Hippocampal formation (tissue), 2 donors: ENCODE measurements at places on chromosomes 3 and 15.
A peak's percentile ranks its signal among the peaks of the same experiment; 100 is the strongest.

GRCh38 chr3:19595884-19596283 lies 338.1 kb downstream of the EFHB start:
- DNase-seq: no peak

GRCh38 chr3:184635126-184635525 lies 73.5 kb downstream of the EPHB3 start:
- DNase-seq: no peak

- DNase-seq: no peak
These were observed 65.3 kb downstream of the IGF1R start for GRCh38 chr15:98713585-98714001.

- DNase-seq: no peak
These were observed 68.1 kb downstream of the MEIS2 start for GRCh38 chr15:37032091-37032775.

- DNase-seq: no peak
These were observed 59.1 kb downstream of the FMN1 start for GRCh38 chr15:33135355-33135781.

- DNase-seq: no peak
These were observed 103.3 kb downstream of the SNRK start for GRCh38 chr3:43389388-43390254.

- DNase-seq: no peak
These were observed 74.7 kb upstream of the SOX2 start for GRCh38 chr3:181637056-181637455.

- no peak for DNase-seq
These were observed 2.7 kb downstream of the ALS2CL start for GRCh38 chr3:46690798-46691197.

DNA sequence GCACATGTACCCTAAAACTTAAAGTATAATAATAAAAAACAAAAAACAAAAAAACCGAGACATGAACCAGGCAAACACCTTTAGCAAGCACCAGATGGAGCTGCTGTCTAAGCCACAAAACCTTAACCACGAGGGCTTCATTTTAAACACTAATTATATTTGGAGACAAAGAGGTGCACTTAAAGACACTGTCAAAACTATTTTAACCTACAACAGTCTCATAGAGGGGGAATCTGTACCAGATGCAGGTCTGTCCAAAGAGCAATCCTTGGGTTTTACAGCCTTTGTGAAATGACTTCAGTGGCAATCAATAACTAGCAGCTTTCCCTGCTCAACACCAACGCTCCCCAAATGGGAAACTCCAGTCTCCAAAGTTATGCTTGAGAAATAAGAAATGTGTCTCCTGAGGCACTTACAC lies 115.7 kb upstream of the TSPAN3 start:
- peak; percentile 20 for DNase-seq

GRCh38 chr15:99481113-99481950 lies 84.5 kb upstream of the MEF2A start:
- DNase-seq: no peak

GRCh38 chr15:39250001-39250400 lies 330.9 kb upstream of the THBS1 start:
- no peak for DNase-seq

DNA sequence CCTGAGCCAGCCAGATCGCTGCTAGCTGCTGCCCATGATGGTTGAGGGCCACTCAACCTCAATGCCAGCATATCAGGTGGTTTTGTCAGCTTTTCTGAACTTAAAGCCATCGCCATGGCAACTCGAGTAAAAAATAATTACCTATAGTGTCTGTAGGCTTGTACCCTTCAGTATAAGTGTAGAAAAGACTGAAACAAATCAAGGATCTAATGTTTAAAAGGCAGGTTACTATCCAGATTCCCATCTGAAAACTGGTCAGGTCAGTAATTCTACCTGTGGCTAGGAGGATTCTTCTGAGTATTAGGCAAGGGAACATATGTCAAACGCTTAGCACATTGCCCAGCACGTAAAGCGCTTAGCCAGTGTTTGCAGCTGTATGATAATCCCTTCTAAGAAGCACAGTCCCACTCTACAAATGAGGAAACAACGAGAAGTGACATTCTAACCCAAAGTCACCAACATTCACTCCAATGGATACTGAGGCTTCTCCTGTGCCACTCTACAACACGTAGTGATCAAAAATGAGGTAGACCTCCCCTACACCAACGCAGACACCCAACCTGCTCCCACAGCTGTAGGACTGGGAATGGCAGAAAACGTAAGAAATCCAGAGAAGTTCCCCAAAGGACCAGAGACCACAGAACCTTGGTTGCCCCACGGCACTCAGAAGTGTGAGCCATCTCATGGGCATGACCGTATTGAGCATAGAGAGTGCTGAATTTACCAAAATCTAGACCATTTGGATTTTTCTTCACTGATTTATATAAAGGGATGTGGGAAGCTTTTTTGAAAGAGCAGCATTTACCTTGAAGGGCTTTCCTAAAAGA lies 55.3 kb downstream of the SLTM start:
- no peak for DNase-seq

DNA sequence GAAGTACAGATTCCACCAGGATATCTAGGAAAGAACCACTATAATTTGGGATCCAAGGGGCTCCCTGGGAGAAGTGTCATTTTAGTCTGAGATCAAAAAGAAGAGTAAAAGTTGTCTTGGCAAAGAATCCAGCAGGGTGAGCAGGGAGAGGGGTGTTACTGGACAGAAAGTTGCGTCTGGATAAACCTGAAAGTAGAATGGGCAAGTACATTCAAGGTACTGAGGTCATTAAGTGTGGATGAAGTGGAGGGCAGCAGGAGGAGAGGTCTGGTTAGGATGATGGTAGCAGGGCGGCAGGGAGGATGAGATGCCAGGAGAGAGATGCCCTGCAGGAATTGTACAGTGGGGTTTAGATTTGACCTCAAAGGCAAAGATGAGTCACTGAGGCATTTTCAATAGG lies 253.3 kb downstream of the KLF13 start:
- DNase-seq: no peak
